ENCODE measurements at places on chromosomes 7 and 10. TPM values are rescaled to one million over a fixed set of nuclear protein-coding genes. Genes with fewer than 3 reads are reported as not detected.

DNA sequence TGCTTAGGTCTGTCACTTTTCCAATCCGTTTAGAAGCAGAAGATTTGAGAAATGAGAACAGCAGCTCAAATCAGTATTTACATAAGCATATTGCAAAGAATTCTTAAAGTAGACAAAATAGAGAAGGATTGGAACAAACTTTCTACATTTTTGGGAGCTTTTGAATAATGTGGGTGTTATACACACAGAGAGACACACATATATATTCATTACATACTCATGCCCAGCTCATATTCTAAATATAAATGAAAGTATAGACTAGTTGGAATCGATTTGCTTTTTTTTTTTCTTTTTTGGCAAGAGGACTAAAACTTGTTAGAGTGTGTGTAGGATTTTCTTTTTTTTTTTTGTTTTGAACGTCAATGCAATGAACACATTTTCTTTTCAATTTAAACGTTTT, 538.9 kb downstream of the AUTS2 start:
- no peak for DNase-seq

GRCh38 chr10:76915316-76915715, 722.3 kb downstream of the KCNMA1 start:
- DNase-seq: no peak

DNA sequence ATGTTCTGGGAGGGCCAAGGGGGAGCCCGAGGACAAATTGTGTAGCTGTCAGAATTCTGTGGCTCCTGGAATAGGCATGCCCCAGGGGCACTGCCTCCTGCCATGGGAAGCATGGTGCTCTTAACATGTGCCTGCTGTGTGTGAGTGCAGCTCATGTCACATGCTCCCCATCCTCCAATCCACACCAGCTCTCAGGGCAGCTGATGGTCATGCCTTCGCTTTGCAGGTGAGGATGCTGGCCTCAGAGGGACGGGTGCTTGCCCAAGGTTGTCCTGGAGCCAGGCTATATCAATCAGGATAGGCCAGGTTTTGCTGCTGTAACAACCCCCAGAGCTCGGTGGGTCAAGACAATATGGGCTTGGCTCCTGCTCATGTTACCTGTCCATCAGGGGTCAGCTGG, 303.4 kb downstream of the RPS24 start:
- DNase-seq: no peak

DNA sequence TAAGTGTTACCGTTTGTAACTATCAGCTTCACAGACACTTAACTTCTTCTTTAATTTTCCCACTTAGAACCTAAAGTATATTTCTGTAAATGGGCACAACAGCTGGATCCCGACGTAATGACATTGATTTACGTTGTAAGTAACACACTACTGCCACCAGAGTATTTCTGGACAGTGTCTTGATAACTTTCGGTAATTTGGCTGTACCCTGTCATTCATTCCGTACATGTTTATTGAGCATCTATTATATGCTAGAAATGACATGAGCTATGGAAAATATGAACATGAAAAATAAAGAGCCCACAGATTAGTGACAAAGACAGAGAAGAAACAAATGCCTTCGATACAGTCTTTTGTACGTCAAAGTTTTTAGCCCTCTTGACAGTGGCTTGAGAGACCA, 291.4 kb downstream of the CCDC3 start:
- DNase-seq: no peak

GRCh38 chr7:46207931-46208634, 287.0 kb upstream of the IGFBP3 start:
- DNase-seq: no peak

- DNase-seq: no peak
These were observed 16.3 kb downstream of the ZMIZ1 start for GRCh38 chr10:79084972-79085597.

DNA sequence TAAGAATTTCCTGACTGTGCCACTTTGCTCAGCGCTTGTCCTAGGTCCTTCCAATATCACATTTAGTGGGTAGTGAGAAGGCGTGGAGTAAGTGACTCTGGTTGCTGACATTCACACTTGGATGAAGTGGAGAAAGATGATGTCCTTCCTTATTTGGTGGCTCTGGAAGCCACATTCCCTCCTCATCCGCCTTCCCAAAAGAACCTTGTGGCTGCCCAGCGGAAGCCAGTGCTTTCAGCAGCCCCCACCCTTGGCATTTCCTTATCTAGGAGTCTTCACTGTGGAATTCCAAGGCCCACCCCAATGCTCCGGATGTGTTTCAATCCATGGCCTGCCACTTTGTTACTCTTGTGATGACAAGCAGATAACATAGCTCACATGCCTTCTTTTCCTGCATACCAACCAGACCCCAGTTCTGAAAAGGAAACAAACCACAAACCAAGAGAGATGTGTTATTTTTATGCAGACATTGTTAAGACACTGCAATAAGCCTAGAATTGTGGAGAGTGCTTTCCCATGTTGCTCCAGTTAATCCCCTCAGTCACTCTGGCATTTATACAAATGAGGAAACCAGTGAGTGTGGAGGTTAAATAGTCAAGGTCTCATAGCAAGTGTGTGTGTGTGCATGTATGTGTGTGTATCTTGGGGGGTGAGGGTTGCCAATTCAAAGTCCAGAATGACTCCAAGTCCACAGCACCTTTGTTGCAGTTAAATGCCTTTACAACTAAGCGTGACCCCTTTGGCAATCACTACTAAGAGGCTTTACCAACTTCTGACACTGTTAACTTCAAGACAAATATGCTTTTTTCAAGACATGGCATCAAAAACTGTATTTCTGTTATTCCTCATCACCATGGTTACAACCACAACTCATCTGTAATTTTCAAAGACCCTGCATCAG, 10.3 kb upstream of the ANKRD1 start:
- peak; percentile 90 for DNase-seq

DNA sequence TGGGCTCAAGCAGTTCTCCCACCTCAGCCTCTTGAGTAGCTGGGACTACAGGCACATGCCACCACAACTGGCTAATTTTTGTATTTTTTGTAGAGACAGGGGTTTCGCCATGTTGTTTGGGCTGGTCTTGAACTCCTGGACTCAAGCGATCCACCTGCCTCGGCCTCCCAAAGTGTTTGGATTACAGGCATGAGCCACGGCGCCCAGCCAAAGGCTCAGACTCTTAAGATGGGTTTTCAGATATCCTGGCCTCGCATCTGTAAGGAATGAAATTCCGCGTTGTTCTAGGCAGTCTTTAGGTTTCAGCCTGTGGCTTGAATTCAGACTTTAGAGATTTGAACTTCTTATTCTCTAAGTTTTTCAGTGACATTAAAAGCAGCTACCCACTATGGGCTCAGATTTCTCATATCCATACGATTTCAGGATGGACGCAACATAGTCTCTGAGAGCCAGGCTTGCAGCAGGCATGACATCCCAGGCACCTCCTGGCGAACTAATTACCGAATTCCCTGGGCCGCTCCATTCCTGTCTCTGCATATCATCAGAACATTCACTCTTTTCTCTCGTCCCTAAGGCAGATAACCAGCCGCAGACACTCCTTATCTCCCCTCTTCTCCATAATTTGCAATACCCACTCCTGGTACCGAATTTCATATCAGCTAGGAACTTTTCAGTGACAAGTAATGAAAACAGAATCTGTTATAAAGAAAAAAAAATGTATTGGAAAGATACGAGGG, 29.7 kb downstream of the IL15RA start:
- DNase-seq: no peak

GRCh38 chr10:74889662-74889998, 63.2 kb downstream of the KAT6B start:
- no peak for DNase-seq

Gene TRIM74
- total RNA-seq: 1.3 TPM

GRCh38 chr7:23973264-23973663, 263.2 kb downstream of the STK31 start:
- no peak for DNase-seq

All from kidney (tissue), 22 donors.